ENCODE measurements at places on chromosomes 2 and 18.

GRCh38 chr18:43484710-43485109 is 207.4 kb upstream of the SYT4 start:
- no peak for DNase-seq

DNA sequence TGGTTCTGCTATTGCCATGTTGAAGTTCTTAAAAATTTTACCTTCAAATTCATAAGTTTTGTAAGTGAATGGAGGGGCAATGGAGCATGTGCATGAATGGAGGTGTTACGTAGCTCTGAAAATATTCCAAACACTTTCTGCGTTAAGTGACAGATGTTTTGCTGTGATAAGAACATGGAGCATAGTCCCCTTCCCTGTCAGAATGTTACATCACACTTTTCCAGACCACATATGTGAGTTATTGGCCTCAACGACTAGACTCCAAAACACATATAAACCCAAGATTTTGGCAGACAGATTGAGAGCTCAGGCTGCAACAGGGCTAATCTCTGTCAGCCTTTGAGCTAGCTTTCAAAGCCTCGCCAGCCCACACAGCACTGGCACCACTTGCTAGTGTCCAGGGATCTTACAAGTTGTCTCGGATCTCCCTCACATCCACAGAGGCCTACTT is 27.2 kb upstream of the MFSD6 start:
- DNase-seq, result no peak

GRCh38 chr18:74291771-74292540 is at the start of gene CYB5A:
CYB5A (minus strand) TSS chr18:74291963; CDS start chr18:74291875, 88 bp downstream.
- peak; percentile 98 for DNase-seq

- no peak for DNase-seq
These were observed 138.5 kb downstream of the GCA start for GRCh38 chr2:162482463-162482862.

DNA sequence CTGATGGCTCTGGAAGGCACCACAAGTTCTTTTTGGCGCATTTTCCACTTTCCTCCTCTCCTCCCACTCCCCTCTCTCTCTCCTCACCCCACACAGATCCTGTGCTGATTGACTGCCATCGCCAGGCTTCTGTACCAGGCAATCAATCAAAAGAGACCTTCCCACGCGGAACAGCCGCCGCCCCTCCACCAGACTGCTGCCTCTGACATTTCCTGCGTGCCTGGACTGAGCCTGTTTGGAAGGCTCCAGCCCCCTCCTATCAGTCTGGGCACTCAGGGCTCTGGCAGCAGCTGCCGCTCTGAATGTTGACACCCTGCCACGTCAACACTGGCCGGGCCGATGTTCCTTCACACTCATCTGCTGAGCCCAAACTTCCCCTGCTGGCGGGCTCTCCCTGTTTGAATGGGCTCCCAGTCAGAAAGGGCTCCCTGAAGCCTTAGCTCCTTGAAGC is 467.7 kb downstream of the EPHA4 start:
- DNase-seq, result peak; percentile 8

DNA sequence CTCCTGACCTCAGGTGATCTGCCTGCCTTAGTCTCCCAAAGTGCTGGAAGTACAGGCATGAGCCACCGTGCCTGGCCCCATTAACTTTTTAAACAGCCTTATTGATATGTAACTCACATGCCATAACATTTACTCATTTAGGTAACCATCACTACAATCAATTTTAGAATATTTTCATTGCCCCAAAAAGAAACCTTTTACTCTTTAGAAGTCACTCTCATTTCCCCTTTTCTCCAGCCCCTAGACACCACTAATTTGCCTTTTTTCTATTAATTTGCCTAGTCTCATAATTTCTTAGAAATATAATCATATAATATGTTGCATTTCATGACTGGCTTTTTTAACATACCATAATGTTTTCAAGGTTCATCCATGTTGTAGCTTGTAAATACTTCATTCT is 57.2 kb upstream of the TACR1 start:
- no peak for DNase-seq

GRCh38 chr18:22704586-22704918 is 228.6 kb upstream of the RBBP8 start:
- no peak for DNase-seq

DNA sequence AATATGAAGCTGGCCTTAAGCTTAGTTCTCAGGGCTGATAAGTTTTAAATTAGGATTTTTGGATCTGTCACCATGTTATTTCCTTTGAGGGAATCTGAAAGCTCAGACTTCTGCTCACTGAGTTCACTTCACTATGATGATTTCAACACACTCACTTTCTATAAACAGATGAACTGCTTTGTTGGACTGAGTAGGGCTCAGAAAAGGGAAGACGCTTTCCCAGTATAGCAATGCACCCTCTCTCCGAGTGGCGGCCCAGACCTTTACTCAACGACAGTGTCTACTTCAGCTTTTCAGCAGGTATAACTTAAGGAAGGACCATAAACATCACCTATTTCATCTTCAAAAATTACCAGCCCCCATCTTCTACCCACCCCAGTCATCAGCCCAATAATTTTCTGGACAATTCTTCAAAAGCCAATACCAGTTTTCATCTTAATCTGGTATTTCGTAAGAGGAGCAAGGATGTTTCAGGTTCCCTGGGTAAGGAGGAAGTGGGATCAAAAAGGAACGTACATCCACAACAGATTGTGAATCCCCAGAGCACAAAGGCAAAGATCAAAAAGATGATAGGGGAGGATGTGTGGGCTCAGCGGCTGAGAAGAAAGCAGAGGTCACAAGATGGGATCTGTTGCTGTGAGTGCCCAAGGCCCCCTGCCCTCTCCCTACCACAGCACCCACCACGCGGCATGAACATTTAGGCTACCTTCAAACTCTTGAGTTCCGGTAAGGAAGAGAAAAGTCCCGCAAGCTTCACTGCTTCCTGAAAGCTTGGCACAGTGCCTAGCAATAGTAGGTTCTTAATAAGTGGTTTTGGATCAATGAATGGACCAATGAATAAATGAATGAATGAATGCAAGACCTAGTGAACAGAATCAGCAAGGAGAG is 41.9 kb downstream of the LPIN2 start:
- peak; percentile 57 for DNase-seq

- no peak for DNase-seq
These were observed 7.9 kb upstream of the INPP4A start for GRCh38 chr2:98436734-98437133.

DNA sequence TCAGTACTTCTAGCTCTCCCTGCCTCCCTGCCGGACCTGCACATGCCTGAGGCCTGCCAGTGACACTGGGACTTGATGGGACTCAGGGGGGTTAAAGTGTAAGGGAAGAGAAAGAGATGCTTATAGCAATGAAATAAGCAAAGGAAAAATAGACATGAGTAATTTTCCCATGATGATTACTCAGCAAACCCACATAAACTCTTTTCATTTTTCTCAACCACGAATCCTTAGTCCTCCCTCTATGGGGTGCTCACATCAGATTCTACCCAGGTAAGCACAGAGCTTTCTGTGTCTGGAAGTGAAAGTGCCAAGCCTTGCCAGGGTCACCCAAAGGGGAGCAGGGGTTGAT is 44.8 kb upstream of the ANKRD62 start:
- DNase-seq, result peak; percentile 15

GRCh38 chr2:140508756-140509155 is 1622.1 kb downstream of the LRP1B start:
- DNase-seq, result no peak

Data from activated CD4-positive, alpha-beta T cell treated with anti-CD3 and anti-CD28 coated beads, Interleukin-10, Interleukin-2, amounts not matched to agents 100 ng/mL and 50 ng/mL, durations not matched to agents 16 hours and 8 hours (primary cell).